ENCODE measurements at places on chromosomes 7 and 10. TPM values are rescaled to one million over a fixed set of nuclear protein-coding genes. Genes with fewer than 3 reads are reported as not detected.

The ANXA7 gene
- total RNA-seq = 113 TPM

The ZPBP gene
- not detected for total RNA-seq

The ACTL6B gene
- total RNA-seq = not detected

The CREB5 gene
- 2.4 TPM for total RNA-seq

The AMZ1 gene
- 0.06 TPM for total RNA-seq

The UFSP1 gene
- 4.9 TPM for total RNA-seq
